ENCODE measurements at places on chromosomes 6 and 20. TPM values are rescaled to one million over a fixed set of nuclear protein-coding genes. Genes with fewer than 3 reads are reported as not detected.
A peak's percentile ranks its signal among the peaks of the same experiment; 100 is the strongest.

DNA sequence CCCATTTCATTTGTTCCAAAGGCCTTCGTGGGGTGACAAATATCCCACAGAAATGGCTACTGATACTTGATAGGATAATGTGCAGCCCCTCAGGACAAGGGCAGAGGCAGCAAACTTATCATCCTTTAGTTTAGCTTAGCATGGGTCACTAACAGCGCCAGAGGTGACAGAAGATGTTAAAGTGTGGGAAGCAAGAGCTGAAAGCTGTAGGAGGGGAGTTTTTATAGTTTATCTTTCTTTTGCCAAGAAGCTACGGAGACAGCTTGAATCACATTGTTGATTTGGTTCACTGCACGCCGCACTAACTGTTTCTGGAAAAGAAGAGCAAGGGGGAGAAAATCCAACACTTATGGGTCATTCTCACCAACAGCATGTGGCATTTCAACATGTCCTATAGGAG is 773.9 kb upstream of the MMS22L start:
- DNase-seq, result no peak

The TMEM200A gene
- total RNA-seq, result not detected

DNA sequence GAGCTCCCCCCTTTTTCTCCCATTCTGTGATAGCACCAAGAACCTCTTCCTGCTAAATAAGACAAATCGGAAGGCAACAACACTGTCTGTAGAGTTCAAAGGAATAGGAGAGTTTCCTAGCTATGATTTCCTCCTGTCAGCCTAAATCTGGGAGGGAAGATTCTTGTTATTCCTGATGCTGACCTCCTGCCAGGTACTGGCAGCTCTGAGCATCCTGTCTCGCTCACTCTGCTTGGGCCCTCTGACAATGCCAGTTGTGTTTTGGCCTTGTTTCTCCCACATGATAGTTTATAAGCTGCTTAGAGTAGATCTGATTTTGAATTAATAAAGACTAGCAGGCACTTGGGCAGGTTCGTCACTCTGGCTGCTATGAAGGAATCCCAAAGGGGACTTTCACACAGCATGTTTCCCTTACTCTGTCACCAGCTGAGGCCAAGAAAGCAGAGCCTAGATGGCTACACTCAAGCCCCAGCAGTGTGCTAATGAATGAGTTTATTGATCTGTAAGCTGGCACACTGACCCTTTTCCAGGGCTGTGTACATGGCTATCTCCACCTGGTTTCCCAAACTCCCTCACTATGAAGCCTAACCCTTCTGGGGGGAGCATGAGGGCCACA is 52.3 kb downstream of the UQCC1 start:
- DNase-seq, result no peak

The PTPRT gene
- not detected for total RNA-seq

DNA sequence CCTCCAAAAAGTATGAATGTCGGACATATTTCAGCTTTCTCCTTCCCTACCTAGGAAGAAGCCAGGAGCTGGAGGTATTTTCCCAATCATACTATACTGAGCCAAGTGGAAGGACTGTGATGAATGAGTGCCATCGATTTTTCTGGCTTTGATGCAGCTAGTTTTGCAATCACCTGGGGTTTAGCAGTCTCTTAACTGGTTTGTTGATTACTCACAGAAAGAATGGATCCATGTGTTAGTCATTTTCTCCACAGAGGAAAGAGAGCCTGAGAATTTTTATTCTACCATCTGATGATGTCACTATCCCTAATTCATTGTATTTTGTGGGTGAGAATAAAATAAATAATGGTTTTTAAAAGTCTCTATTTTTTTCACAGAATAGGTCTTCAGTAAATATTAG is 282.9 kb upstream of the RNF217 start:
- no peak for DNase-seq

The MEI4 gene
- total RNA-seq, result not detected

GRCh38 chr6:55069132-55069781 is 105.1 kb upstream of the HCRTR2 start:
- DNase-seq, result peak; percentile 40

DNA sequence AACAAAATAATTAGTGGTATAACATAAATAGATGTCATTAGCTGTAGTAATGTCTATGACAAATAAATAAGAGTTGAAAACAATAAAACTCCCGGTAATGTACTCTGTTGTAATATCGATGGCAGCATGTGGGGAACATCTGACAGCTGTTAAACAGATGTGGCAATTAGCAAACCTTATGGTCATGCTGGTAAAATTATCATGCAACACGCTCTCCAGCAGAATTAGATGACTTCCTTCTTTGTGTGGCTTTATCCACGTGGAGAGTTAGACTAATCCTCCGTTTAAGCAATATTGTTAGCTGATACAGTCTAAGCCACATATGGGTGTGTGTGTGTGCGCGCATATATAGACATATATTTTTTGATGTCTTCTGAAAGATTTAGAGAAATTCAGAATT is 77.7 kb upstream of the ZFP64 start:
- no peak for DNase-seq

The SPATS1 gene
- total RNA-seq, result not detected

The UBE2C gene
- 179 TPM for total RNA-seq

DNA sequence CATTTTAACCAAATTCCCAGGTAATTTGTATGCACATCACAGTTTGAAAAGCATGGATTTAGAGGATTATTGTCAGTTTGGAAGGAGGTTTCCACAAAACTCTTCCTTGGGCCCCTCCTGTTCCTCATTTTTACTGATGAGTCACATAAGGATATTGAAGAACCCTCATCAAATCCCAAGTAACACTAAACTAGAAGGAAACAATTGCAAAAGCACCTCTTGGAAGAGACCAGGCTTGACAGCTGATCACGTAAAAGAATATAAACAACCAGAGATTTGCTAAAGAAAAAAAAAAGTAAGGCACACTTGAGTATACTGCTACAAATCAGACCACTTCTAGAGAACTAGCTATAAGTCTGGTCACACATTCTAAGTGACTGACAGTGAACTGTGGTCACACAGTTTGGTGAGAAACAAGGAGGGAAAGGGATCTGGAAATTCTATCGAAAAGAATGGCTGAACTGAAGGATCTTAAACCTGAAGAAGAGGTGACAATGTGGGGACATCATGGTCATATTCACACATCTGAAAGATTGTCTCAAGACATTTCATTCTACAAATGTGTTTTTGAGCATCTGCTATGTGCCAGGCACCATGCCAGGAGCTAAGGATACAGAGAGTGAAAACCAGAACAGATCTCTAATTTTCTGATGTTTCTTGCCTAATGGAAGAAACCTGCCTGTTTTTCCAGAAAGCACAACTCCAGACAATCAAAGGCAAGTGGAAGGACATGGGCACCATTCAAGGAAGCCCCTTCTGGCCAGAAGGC is 24.1 kb downstream of the ZHX3 start:
- DNase-seq, result no peak

DNA sequence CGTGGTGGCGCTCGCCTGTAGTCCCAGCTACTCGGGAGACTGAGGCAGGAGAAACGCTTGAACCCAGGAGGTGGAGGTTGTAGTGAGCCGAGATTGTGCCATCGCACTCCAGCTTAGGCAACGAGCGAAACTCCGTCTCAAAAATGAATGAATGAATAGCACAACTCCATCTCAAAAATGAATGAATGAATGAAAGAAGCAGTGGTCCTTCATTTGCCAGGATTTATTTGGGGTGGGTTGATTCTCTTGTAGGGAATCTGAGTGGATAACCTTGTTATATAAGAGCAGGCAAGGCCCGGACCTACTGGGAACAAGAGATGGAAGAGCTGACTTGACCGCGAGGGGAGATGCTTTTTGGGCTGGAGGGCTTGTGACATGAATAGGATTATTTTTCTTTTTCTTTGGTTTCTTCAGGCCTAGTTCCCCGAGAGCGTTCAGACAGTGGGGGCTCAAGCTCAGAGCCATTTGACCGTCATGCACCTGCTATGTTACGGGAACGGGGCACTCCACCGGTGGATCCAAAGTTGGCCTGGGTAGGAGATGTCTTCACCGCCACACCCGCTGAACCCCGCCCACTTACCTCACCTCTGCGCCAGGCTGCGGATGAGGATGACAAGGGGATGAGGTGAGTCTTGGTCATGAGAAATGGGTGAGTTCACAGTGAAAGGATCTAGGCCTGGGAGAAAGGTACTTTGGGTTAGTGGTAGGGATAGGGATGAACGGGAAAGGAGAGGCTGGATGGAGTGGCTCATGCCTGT is 9.8 kb downstream of the PRRC2A start:
- no peak for DNase-seq

GRCh38 chr20:25073544-25073943 is 8.4 kb downstream of the VSX1 start:
- DNase-seq, result no peak

GRCh38 chr6:155693573-155694418 is 238.2 kb upstream of the NOX3 start:
- DNase-seq, result no peak

GRCh38 chr6:2920671-2921112 is 17.6 kb upstream of the SERPINB9 start:
- no peak for DNase-seq

DNA sequence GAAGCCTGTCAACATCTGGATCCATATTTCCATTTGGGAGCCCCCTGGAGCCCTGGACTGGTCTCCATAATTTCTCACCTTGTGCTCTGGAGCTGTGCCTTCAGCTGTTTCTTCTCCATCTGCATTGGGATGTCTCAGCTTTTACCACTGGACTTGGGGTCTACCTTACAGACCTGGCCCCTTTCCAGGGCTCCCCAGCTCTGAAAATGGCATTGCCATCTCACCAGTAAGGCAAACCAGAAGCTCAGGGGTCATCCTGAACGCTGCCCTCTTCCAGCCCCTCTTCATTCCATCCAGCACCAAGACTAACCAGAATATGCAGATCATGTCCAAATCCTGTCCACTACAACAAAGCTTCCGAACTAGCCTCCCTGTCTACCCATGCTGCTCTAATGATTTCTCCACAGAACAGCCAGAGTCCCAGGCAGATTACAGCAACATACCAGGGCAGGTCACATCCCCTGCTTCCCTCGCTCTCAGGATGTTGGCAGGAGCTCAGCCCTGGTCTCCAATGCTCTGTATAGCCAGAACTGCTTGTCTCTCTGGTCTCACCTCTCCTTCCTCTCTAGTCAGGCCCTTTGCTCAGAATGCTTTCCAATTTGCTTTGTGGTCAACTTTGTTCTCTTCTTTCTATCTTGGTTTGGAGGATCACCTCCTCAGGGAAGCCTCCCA is 17.7 kb upstream of the NNAT start:
- no peak for DNase-seq

DNA sequence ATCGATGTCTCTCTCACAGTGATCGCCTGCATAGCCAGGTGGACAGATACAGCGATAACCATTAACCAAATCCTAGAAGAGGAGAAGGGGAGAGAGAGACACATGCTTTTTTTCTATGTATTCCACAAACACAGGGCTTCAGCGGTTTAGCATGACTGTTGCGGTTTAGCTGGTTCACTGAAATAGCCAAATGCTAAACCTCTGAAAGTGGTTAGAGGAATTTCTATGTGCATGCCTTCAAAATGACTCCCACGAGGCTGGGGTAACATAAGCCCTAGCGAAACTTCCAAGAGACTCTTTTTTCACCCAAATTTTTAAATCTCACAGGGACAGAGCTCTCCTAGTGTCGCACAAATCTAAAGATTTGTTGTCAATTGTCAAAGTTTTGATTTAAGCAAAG is 25.1 kb downstream of the JAG1 start:
- DNase-seq, result no peak

GRCh38 chr20:58127701-58128111 is 100.7 kb downstream of the ANKRD60 start:
- no peak for DNase-seq

The IP6K3 gene
- total RNA-seq, result not detected

The FABP7 gene
- not detected for total RNA-seq
